ENCODE measurements at places on chromosomes 11 and 22.
A peak's percentile ranks its signal among the peaks of the same experiment; 100 is the strongest.

- DNase-seq: peak; percentile 33
Observed at GRCh38 chr22:37021710-37022482, 2.4 kb downstream of the MPST start.

GRCh38 chr22:33879796-33880195, 40.5 kb downstream of the LARGE1 start:
- DNase-seq: no peak

DNA sequence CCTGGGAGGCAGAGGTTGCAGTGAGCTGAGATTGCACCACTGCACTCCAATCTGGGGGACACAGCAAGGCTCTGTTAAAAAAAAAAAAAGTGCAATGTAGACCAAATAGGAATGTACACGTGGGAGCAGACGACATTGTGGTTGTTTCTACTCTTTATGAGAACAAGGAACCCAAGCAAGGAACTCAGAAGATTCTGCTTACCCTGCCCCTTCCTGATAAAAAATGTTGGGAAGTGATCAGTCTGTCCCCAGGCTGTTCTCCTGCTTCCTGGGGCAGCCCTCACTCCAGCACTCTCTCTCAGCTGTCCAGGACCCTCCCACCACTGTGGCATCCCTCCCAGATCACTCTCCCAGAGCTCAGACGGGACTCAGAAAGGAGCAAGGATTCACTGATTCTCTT, 31.8 kb downstream of the SLCO2B1 start:
- no peak for DNase-seq

DNA sequence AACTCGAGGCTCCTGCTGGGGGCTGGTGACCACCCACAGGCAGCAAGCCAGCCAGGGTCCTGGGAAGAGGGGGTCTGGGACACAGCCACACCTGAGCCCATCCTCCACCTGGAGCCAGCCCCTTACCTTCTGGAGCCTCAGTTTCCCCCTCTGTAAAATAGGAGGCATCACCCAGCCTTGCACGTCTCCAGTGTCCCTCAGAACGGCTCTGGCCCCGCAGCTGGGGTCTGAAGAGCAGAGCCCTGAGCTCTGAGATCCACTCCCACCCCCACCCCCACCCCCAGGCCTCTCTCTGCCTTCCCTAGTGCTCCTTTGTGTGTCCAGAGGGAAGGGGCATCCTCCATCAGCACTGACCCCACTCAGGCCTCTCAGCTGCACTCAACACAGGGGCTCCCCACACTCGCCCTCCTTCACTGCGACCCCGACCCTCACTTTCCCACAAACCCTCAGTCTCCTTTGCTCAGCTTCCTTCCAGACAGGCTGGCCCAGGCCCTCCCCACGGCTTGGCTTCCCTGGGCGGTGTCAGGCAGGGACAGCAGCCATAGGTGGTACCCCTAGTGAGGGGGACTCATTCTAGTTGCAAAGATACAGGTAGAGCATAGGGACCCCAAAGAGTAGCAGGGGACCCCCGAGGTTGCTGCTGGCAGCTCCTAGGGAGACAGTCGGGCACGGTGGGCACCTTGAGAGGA, 33.3 kb upstream of the KCNQ1OT1 start:
- no peak for DNase-seq

DNA sequence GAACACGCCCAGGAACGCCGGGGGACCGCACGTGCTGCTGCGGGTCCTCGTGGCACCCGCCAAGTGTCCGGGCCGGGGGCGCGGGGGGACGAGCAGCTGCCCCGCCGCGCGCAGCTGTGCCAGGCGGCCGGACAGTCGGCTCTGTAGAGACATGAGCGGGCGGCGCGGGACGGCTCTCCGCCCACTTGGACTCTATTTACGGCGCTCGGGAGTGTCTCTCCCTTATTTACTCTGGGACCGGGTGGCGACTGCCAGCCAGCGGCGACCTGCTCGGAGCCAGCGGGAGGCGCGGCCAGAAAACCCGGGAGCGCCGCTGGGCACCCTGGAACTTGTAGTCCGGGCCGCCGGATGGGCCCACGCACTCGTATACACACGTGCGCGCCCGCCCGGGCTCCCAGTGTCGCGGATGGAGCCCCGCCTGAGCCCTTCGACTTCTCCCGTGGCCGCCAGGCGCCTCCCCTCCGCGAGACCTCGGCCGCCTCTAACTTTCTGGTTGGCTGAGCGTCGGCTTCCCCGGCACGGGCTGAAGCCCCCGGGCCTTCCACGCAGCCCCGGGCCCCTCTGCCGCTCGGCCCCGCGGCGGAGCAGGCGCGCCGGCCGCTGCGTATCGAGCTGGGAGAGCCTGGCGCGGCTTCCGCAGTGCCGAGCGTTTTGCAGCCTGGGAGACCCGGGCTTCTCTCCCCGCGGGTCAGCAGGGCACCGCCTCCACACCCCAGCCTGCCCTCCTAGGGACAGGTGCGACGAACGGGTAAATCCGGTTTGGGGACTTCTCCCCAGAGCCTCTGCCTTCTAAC, at the start of gene MACROD1:
Gene MACROD1, minus strand, starts transcription at position 272 of the 794 bp plus-strand sequence. Its CDS starts 119 bp downstream, at position 153.
- peak; percentile 63 for DNase-seq

DNA sequence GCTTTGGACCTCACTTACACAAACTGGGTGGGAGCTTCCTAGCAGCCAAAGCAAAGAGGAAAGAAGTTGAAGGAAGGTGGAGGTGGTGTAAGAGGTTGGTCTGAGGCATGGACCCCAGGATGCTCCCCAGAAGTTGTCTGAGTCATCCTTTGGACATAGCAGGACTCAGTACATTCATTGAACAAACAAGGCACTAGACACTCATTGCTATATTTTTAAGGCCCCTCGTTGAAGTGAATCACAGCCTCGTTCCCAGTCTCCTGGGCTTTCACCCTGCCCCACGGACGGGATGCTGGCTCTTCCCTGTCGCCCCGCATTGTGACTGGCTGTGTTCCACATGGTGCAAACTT, 95.9 kb upstream of the FGF3 start:
- no peak for DNase-seq

- DNase-seq: no peak
Observed at GRCh38 chr22:29065468-29066190, 4.0 kb upstream of the C22orf31 start.

- no peak for DNase-seq
Observed at GRCh38 chr11:75073459-75074190, 23.1 kb downstream of the OR2AT4 start.

DNA sequence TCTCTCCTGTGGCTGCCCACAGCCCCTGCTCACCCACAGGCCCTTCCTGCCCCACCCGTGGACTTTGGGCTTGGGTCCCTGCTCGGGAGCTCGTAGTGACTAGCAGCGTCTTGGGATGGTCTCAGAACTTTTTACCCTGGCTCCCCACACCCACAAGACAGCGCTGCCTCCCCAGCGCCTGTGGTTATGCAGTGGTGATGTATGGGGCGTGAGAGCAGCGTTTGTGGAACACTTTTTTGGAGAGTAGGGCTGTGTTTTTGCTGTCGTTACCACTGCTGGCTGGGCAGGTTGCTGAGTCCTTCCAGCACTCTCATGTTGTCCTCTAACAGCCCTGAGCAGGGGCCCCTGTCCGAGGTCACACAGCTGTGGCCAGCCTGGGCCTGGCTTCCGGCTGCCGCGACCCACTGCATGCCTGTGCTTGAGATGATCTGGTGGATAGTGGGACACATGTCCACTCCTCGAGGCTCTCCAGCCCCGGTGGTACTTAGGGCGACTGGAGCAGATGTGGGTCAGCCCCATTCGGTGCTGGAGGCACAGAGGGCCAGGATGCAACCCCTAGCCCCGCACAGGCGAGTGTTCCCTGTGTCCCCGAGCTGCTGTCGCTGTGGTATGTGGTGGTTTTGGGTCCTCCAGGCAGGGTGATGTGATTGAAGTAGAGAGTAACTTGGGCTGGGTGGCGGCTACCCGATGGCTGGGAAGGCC, 7.1 kb upstream of the GRAMD4 start:
- peak; percentile 22 for DNase-seq

DNA sequence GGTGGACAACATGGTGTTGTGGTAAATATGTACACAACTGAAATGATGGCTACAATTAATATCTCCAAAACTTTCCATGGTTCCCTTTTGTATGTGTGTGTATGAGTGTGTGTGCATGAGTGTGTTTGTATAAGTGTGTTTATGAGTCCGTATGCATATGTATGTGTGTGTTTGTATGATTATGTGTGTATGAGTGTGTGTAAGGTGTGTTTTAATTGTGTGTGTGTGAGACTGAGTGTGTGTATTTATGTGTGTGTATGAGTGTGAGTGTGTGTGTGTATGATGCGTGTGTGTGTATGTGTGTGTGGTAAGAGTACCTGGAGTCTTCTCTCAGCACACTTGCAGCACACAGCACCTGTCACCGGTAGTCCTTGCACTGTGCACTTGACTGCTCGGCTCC, 7.8 kb downstream of the KRTAP5-9 start:
- no peak for DNase-seq

DNA sequence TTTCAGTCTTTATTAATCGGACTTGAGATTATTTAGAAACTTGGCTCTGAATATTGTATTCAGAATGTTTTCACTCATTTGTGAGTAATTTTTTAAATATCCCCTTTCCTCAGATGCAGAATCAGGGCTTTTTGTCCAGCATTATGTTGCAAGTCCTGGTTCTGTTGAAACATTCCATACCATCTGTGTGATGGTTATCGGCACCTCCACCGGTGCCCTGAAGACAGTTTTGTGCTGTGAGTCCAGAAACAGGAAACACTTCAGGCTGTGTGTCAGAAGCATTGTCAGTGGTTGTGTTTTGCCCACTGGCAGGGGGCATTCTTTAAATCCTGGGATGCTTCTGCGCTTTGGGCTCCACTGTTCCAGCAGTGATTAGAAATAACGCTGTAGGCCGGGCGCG, 20.4 kb downstream of the CDPF1 start:
- DNase-seq: no peak

DNA sequence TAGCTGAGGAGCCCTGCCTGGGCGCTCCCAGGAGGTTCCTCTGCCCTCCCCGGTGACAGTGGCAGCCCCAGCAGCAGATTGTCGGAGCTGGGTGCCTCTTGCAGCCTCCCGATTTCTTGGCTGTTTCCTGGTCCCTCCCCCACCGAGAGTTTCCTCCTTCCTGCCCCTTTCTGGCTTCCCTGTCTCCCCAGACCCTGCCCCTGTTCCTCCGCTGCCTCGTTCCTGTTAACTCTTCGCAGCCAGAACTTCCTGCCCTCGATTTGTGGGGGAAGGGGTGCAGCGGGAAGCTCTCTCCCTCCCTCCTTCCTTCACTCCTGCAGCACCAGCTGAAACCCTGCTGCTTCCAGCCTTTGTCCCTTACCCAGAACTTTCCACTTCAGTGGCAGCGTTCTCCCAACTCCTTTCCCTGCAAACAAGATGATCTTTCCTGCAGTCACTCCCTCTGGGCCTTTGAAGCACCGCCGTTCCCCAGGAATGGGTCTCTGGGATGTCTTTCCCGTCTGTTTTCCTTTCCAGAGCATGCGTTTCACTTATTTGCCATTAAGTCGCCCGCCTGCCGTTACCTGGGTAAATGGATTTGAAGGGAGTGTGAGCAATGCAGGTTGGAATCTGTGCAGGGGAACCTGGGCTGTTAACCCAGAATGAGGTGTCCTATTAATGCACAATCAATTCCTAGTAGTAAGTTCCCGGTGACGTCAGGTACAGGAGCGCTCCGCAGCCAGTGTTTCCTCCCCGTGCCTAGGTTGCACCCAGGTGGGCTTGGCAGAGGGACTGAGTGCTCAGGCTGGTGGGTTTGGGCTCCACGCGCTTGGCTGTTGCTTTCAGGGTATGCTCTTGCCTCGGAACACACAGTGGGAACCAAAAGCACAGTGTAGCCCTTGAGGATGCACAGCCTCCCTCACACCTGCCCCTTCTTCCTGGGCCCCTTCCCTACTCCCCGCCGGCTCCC, 4.3 kb downstream of the GRK2 start:
- no peak for DNase-seq

DNA sequence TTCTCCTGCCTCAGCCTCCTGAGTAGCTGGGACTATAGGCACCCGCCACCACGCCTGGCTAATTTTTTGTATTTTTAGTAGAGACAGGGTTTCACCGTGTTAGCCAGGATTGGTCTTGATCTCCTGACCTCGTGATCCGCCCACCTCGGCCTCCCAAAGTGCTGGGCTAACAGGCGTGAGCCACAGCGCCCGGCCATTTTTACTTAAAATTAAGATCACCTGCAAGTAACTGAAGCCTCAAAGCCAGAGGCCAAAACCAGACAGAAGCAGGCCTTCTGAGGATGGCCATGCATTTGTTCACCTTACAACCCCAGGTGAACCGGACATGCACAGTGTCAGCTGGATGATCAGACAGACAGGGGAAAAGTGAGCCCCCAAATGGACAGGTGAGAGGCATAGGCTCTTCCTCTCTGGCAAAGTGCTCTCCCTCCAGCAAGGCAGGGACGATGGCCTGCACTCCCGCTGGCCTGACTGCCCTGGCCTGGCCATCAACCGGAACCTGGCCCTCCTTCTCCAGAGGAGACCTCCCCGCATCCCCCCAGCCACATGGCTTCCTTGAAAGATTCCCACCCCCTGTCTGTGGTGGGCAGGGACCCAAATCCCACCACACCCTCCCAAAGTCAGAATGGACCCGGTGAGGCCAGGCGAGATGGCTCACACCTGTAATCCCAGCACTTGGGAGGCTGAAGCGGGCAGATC, 25.9 kb downstream of the APOBEC3H start:
- no peak for DNase-seq

- no peak for DNase-seq
Observed at GRCh38 chr11:79312617-79313529, 128.0 kb downstream of the TENM4 start.

GRCh38 chr11:121149116-121149515, 48.1 kb downstream of the TECTA start:
- DNase-seq: no peak

DNA sequence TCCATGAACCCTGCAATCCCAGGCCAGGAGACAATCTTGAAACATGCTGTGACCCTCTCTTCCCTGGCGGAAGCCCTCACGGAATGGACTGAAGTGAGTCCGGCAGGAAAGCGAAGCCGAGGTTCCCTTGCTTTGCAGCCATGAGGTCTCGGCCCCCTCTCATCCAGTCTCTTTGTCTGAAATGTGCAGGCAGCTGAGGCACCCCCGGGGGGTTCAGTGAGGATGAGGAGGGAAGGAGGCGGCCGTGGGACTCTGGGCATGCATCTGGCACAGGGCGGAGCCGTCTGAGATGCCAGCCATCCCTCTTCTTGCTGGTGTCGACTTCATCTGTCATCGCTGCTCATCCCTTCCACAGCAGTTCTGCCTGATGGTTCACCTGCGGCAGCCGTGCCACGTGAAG, 1485.7 kb downstream of the BRD1 start:
- DNase-seq: no peak

- no peak for DNase-seq
Observed at GRCh38 chr11:92861634-92862033, 107.8 kb upstream of the MTNR1B start.

- no peak for DNase-seq
Observed at GRCh38 chr11:132683602-132684001, 848.7 kb downstream of the OPCML start.

Measured in activated T-helper 1 cell treated with Interleukin-2 at 50 U/mL for 16 hours (primary cell).